Endothelial cell (in vitro differentiated cells): ENCODE measurements at places on chromosomes 1 and 21.

GRCh38 chr1:202750761-202751160 lies 40.5 kb upstream of the SYT2 start:
- no peak for DNase-seq

- DNase-seq: no peak
These were observed 237.0 kb upstream of the HOOK1 start for GRCh38 chr1:59577774-59578173.

GRCh38 chr1:118744420-118744819 lies 243.7 kb downstream of the TBX15 start:
- DNase-seq: no peak

GRCh38 chr1:51575406-51576084 lies 41.3 kb upstream of the OSBPL9 start:
- no peak for DNase-seq

DNA sequence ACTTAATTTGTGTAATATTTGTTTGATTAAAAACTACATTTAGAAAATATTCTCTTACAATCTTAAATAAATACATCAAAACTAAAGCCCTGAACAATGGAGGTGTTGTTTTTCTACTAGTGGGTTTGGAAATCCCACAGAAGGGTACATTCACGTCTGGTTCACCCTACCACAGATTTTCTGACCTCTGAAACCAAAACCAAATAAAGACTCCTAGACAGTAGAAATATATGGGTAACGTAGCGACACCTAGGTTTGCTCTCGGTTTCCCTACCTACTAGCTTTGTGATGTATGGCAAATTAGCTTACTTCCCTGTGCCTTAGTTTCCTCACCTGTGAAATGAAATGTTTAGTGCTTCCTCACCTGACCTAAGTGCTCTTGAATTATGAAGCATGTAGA lies 312.6 kb downstream of the DPYD start:
- DNase-seq: no peak

DNA sequence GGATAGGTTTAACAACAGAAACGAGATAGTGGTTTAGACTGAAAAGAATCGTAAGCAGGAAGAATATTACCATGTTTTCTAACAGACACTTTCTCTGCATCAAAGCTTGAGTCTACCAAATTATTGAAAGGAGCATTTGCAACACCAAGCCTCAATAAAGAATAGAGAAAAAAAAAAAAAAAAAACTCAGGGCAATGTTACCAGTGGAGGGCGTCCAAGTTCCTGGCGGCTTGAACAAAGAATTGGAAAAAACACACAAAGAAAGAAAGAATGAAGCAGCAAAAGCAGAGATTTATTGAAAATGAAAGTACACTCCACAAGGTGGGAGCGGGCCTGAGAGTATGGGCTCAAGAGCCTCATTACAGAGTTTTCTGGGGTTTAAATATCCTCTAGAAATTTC lies 686.5 kb upstream of the ADGRL2 start:
- no peak for DNase-seq

DNA sequence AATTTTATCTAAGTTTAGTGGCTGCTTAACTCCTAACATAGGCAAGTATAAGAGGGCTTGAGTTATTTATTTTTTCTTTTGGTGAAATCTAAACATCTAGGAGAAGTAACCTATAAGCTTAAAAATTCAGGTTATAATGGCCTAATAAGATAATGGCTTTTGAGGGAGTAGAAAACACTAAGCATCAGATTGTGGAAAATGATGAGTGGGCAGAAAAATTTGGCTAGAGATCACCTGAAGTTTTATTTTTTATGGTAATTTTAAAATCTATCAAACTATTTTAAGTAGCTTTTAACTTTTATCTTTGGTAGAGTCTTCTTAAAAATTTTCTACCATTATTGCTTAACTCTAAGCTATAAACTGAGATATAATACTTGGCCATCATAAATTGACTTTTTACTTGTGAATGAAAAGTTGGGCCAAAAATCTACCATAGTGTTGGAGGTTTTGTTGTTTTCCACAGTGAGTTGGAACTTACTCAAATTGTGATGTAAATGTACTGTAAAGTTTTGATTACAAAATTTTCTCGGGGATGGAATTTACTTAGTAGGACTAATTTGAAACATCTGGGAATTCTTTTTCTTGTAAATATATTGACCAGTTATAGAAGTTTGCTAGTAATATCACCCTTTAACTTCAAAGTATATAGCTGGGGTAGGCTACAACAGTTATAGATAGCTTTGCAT lies 63.9 kb downstream of the USP25 start:
- DNase-seq: no peak

DNA sequence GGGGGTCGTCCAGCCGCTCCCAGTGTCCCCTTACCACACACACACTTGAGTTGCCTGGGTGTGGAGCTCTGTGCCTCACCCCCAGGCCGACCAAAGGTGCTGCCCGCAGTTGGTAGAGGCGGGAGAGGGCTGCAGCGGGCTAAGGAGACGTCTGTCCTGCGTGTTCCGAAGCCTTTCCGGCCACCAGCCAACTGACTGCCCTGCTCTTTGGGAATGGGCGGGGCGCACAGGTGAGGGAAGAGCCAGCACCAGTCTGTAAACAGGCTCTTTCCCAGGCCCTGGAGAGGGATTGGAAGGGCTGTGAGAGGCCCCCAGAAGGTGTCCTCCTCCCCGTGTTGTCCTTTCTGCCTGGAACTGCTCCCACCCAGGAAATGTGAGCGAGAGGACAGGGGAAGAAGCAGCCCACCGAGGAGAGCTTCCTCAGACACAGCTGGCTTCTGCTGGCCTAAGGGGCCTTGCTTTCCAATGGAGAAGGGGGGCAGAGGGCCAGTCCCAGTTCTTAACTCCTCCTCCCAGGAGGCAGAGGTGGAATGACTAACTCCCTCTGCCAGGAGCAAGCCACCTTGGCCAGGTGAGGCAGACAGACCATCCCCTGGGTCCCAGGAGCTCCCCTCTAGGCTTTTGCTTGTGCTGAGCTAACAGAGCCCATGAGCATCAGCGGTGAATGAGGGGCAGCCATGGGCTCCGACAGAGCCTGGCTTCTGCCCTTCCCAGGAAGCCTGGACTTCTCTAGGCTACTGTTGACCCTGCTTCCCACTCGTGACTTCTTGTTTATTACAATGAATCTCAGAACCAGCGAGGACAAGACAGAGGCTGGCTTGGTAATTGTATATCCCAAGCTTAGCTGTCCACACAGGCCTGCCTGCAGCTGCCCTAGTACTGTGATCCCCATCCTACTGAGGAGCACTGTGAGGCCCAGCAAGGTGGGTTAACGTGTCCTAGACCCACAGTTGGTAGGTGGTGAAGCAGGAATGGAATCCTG lies 158.1 kb upstream of the COA6 start:
- no peak for DNase-seq

DNA sequence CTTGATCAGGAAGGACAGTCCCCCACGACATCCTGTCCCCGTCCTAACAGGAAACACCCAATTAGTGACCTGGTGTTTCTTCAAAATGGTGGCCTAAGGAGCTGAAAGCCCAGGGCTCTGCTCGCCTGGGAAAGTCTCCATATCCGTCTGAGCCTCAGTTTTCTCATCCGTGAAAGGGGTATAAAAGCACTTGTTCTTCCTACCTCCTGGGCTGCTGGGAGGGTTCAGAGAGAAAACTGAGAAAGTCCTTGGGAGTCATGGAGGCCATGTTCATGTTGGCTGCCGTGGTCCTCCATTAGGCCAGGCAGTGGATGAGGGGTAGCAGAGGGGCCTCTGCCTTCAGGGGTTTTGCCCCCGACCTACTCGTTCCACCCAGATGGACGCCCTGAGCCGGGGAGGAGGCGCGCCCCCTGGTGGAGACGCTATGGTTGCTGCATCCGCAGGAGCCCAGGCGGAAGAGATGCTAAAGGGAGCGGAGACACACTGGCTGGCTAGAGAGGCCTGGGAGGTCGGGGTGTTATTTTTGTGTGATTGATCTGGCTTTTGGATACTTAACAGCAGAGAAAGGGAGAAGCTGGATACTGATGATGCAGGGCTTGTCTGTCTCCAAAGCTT lies 113.5 kb downstream of the PRDM2 start:
- peak; percentile 56 for DNase-seq

- DNase-seq: no peak
These were observed 215.8 kb downstream of the SIPA1L2 start for GRCh38 chr1:232414100-232414499.

DNA sequence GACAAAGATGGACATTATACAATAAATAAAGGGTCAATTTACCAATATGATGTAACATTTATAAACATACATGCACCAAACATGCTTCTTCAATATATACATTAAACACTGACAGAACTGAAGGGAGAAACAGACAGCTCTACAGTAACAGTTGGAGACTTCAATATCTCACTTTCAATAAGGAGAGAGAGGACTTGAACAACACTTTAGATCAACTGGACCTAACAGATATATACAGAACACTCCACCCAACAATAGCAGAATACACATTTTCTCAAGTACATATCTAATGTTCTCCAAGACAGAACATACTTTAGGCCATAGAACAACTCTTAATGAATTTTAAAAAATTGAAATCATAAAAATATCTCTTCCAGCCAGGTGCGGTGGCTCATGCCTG lies 50.6 kb upstream of the TTC39A start:
- no peak for DNase-seq

DNA sequence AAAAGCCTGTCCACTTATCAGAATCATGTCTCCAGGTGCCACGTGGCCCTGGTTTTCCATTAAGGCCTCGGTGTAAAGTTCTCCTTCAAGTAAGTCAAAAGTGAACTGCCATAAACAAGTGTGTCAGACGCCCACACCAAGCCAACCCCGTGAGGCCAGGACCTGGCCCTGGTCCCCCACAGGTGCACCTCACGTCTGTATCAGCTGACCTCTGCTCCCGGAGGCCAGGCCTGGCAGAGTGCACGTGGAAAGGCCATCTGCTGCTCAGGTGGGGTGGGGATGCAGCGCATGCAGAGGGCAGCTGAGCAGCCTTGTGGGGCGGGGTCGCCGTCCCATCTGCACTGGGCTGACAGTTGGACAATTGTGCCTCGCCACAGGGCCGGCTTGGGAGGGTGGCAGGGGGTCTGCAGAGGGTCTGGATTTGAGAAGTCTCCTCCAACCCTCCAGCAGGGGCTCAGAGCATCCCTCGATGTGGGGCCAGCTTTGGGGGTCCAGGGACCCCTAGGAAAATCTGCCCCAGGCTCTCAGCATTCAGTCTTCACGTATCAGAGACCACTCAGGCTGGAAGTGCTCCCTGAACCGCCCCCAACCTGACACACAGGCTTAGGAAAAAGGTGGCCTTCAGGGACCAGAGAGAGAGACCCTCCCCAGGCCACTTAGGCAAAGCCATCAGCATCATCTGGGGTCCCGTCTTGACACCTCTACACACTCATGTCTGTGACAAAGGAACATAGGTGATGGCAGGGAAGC lies 3.0 kb downstream of the SLC19A1 start:
- DNase-seq: no peak

DNA sequence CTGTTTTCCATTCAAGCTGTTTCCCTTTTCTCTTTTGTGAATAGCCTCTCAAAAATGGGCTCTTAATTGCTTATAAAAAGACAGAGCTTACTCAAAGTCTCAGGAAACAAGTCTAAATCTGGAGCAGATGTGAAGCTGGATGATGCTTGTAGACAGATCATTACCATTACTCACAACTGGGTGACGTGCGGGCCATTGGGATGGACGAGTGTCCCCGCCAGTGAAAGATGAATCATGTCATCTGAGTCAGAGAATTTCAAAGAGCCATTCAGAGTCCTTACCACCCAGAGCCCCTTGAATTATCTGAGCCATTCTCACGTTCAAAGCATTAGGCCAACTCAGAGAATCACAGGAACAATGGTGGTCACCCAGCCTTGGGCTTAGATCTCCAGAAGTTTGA lies 134.6 kb downstream of the HUNK start:
- DNase-seq: no peak

- DNase-seq: no peak
These were observed 53.1 kb downstream of the TNR start for GRCh38 chr1:175690298-175690697.

DNA sequence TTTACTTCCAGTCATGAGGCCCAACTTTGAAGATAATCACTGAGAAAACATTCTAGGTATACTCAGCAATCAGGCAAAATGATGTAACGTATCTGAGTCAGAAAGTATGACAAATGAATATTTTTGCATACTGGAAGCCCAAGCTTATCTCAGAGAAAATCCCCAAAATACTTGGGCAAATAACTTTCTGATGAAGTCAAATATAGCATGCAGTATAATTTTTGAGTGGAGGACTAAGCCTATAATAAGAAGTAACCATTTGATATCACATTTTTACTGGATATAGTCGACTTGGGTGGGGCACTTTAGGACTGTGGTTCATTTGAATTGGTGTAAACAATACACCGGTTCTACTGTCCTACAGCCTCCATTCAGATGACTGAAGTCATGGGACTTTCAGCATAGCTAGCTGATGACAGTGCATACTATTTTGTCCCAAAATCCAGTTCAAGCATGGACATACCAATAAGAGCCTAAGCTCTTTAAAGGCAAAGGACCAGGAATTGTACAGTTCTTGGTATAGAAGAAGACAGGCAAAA lies 2.3 kb upstream of the GADD45A start:
- no peak for DNase-seq

GRCh38 chr1:7994827-7995226 lies 31.3 kb downstream of the ERRFI1 start:
- DNase-seq: no peak
